Hippocampal formation (tissue), 2 donors: ENCODE measurements at places on chromosomes 12 and 14.

DNA sequence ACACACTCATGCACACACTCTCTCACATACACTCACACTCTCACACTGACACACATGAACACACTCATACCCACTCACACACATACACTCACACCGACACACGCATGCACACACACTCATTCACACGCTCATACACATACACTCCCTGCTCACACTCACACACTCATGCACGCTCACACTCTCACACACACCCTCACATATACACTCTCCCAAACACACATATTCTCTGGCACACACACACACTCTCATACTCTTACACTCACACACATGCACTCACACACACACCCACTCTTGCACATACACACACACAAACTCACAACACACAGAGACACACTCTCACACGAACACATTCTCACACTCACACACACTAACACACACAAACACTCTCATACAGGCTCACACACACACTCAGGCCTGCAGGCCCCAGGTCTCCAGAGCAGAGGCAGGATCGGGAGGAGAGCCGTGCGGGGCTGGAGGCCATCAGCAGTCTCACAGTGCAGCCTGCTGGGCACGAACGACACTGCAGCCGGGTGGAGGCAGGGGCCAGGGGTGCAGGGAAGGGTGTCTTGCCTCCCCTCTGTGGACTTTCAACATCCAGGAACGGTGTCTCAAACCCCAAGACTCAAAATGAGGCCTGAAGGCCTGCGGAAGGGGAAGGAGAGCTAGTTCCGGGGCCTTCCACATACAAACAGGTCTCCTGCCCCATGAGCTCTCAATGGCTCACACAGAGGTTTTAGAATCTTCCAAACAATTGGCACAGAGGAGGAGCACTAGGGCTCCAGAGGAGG is 148.7 kb downstream of the ANO2 start:
- no peak for DNase-seq

GRCh38 chr12:100473716-100474150 is at the start of gene NR1H4:
TSS of gene NR1H4 (plus strand) at chr12:100473866. CDS start at chr12:100493324, 19,458 bp downstream.
- no peak for DNase-seq

GRCh38 chr12:88227871-88228270 is 85.8 kb downstream of the TMTC3 start:
- no peak for DNase-seq

GRCh38 chr14:71541973-71542690 is 390.1 kb upstream of the RGS6 start:
- DNase-seq = no peak
